ENCODE measurements at places on chromosomes 4 and X.
A peak's percentile ranks its signal among the peaks of the same experiment; 100 is the strongest.

DNA sequence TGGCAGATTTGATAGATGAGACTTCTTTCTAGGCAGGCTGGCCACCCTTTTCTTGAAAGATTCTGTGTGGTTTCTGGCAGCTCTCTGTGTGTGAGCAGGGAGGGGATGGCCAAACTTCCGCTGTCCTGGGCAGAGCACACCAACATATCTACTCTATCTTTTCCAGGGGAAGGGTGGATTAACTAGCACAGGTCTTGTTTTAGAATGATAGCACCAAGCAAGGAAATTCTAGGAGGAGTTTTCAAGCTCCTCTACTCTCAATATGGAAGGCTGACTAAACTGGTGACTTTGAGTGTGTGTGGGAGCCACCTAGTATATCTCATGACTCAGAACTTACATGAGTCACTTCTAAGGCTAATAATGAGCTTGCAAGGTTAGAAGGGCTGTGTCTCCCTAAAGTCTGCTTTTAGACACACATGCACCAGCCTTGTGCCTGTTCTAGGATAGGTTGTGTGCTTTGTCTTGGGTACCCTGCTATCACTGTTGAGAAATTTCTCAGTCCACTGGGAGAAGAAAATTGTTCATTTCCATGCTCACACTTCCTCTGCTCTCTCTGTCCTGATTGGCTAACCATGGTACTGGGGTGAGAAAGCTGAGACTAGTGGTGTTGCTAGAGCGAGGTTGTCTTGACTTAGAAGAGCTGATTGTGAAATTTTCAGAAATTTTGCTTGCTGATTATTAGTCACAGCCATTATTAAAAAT is 72.9 kb downstream of the YIPF6 start:
- no peak for DNase-seq

- DNase-seq = no peak
These were observed 522.2 kb upstream of the NR3C2 start for GRCh38 chr4:148964456-148964855.

- DNase-seq = no peak
These were observed 17.7 kb upstream of the N4BP2 start for GRCh38 chr4:40038977-40039376.

DNA sequence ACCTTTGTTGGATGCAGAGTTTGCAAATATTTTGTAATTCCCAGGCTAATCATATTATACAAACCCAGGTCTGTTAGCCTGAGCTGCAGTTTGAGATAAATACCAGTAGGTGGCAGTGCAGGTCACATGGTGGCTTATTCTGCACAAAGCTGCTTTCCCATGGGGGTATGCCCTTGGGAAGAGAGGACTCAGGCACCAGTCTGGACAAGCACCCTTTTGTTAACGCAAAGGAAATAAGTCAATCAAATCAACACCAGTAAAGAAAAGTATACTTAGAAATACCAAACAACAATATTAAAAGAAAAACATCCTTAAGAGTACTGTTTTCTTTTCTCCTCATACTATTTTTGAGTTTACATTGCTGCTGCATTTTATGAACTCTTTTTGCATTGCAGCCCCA is 389.0 kb upstream of the ZFP42 start:
- DNase-seq = peak; percentile 15

GRCh38 chr4:90162566-90162965 is 35.4 kb downstream of the CCSER1 start:
- no peak for DNase-seq

- no peak for DNase-seq
These were observed 149.6 kb upstream of the CTSO start for GRCh38 chr4:156103311-156103710.

DNA sequence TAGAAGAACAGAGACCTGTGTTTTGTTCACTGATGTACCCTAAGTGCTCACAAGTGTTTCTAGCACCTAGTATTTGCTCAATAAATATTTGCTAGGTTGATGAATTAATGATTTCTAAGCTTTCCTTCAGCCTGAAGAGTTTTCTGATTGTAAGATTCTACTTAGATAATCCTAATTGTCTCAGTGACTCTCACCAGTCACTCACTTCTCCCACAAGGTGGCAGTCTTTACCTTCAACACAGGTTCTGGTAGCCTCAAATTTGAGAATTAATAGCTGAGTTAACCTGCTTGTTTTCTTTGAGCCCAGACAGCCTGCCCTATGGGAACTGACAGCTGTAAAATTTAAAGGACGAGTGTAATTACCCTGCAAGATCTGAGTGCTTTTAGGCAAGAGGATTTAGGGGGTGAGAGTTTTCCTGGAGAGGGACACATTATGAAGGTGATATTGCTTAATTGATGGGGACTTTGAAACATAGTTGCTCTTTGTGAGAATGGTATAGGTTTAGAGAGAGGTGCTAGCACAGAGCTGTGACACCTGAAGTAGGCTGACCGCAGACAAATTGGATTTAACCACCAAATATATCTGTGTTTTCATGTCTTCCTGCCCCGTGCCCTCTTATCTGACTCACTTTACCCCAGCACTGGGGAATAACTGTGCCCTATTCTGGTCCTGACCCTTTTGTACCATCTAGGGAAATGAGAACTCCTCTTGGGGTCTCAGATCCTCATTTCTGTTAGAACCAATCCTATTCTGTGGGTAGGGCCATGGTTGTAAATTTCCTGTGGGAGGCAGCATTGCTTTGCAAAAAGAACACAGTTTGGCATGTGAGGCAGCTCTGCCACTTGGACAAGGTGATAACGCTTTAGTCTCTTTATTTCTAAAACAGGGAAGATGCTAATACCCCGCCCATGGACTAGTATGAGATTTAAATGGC is 27.7 kb downstream of the CD38 start:
- no peak for DNase-seq

DNA sequence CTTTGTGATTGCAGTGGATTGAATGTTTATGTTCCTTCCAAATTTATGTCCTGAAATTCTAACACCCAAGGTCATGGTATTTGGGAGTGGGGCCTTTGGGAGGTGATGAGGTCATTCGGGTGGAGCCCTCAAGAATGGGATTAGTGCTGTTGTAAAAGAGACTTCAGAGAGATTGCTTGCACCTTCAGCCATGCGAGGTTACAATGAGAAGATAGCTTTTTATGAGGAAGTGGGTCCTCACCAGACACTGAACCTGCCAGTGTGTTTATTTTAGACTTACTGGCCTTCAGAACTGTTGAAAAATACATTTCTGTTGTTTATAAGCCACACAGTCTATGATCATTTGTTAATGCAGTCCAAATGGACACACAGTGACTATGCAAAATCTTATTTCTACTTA is 161.0 kb upstream of the GPRIN3 start:
- DNase-seq = no peak

DNA sequence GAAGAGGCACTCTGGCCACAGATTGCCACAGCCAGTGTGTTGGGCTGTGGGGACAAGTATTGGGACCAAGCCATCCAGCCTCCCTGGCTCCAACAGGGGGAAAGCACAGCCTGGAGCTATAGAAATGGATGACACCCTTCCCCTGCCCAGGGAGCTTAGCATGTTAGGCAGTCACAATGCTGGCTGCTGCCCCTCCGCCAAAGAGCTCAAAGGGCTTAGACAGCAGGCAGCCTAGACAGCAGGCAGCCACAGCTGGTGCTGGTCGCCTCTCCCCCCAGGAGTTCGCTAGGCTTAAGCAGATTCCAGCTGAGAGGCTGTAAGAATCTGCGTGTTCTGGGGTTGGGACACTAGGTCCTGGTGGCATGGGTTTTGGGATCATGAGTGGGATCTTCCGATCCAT is 94.5 kb upstream of the MXRA5 start:
- no peak for DNase-seq

- no peak for DNase-seq
These were observed 2.6 kb downstream of the HEPH start for GRCh38 chrX:66166671-66167070.

- no peak for DNase-seq
These were observed 69.9 kb upstream of the ELOVL6 start for GRCh38 chr4:110268352-110268751.

DNA sequence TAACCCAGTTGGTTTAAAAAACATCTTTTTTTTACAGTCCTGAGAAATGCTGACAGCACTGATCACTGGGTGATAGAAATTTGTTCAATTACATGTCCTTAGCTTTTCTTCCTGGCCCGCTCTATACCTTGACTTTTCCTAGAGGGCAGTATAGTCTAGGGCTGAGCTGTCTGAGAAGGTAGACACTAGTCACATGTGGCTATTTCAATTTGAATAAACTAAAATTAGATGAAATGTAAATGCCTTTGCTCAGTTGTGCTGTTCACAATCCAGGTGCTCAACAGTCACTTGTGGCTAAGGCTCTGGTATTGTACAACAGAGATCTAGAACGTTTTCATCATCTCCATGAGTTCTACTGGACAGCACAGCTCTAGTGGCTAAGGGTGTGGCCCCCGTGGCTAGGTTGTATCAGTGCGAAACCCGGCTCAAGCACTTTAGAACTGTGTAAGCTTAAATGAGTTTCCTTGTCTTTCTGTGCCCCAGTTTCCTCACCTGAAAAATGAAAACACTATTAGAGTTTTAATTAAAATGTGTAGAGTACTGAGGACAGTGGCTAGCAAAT is 111.6 kb upstream of the WDR17 start:
- DNase-seq = no peak

- DNase-seq = no peak
These were observed 751.5 kb upstream of the FAM241A start for GRCh38 chr4:111393781-111394180.

DNA sequence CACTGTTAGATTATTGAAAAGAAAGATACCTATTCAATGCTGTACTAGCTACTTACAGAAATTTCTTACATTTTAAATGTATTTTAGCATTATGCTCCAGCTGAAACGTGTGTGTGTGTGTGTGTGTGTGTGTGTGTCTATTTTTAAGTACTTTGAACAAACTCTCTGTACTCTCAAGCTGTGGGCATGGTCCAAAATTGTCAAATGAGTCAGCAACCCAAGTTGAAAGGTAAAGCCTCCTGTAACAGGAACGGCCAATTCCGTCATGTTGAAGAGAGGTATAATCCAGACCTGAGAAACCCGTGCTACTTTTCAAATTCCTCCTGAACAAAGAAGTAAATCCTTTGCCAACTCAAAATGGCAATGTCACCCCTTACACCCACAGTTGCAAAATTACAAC is 20.5 kb downstream of the MAOB start:
- DNase-seq = no peak

DNA sequence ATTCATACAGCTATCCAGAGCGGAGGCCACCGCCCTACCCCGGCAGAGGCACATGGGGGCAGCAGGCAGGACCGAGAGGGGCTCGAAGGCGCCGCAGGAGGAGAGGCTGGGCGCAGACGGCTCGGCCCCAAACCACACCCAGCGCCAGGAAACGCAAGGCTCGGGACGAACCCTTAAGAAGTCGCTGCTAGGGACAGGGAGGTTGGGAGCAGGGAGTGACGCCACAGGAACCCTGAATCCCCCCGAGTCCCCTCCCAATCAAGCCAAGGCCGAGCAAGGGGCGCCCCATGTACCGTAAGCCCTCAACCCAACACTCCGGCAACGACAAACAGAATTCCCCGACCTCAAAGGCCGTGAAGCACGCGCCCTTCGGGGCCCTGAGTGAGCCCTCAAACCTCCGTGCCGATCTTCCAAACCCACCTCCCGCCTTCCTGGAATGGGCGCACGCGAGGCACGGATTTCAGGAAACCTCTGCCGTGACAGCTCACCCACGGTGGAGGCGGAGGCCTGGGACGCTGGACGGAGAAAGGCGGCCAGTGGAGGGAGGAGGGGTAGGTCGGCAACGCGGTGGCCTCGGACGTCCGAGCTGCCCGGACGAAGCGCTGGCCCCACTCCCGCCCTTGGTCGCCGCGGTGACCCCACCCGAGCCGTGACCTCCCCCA is 1.8 kb downstream of the ZFYVE28 start:
- peak; percentile 68 for DNase-seq

- DNase-seq = peak; percentile 88
These were observed 57.4 kb downstream of the TSC22D3 start for GRCh38 chrX:107718156-107718621.

GRCh38 chrX:38694394-38694793 is 106.9 kb upstream of the MID1IP1 start:
- no peak for DNase-seq

GRCh38 chrX:53704294-53704693 is 17.8 kb upstream of the HUWE1 start:
- DNase-seq = no peak

- no peak for DNase-seq
These were observed 36.0 kb downstream of the IRF2 start for GRCh38 chr4:184438375-184438774.

GRCh38 chr4:152510349-152511147 is 25.3 kb downstream of the FBXW7 start:
- no peak for DNase-seq

DNA sequence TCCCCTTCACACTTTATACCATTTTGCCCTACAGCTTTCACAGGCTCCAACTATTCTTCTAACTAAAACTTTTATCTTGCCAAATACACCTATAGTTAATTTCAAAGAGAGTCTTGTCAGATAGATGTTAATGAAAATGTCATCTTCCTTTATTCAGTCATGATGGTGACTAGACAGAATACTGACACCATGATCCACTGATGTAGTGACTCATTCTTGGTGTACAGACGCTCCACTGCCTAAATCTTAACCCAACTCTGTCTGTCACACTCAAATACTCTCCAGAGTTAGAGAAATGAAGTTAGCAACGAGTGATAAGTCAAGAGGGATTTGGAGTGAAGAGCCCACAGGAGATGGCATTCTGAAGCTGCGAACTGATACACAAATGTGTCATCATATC is 32.1 kb upstream of the HDAC8 start:
- no peak for DNase-seq

DNA sequence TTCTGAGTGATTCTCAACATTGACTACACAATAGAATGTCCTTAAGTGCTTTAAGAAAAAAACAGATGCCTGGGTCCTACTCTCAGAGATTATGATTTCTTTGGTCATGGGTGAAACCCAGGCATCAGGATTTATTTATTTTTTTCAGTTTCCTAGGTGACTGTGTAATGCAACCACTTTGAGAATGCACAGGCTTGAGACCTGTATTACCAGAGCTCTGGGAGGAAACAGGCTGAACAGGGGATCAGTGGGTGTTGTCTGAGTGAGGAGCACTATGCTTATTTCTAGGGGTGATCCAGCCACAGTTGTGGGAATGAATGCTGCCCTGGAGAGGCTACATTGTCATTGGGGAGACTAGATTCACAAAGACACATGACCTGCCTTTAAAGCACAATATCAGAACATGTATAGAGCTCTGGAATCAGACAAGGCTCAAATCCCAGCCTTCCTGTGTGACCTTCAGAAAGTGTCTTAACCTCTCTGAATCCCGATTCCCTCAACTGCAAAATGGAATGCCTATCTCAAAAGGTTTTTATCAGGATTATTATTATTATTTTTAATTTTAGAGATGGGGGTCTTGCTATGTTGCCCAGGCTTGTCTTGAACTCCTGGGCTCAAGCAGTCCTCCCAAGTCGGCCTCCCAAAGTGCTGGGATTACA is 61.6 kb upstream of the PRPS1 start:
- DNase-seq = no peak

DNA sequence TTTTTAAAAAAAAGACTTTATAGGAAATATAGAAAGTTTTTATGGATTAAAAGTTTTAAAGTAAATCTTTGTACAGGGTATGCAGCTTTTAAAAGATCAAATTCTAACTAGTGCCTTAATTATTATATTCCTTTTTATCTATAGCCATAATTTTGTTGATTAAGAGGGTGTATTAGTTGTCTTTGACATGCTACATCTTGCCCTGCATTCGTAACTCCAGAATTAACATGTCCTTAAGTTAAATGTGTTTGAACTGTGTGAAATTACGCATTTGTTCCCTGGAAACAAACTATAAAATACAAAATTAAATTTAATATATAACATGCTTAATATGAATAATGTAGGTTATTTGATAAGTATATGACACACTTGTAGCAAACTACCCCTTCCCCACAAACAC is 66.3 kb downstream of the PTPN13 start:
- no peak for DNase-seq

GRCh38 chrX:40524423-40524822 is 56.3 kb upstream of the ATP6AP2 start:
- DNase-seq = no peak

All from transverse colon (tissue), 4 donors.